NCI-H460 (cell line): ENCODE measurements at places on chromosomes 16 and 17. TPM values are rescaled to one million over a fixed set of nuclear protein-coding genes. Genes with fewer than 3 reads are reported as not detected.

Gene ITGAD
- not detected in 2 replicates for total RNA-seq

- no peak for DNase-seq
These were observed 67.0 kb downstream of the RAP1GAP2 start for GRCh38 chr17:2863204-2863603.

DNA sequence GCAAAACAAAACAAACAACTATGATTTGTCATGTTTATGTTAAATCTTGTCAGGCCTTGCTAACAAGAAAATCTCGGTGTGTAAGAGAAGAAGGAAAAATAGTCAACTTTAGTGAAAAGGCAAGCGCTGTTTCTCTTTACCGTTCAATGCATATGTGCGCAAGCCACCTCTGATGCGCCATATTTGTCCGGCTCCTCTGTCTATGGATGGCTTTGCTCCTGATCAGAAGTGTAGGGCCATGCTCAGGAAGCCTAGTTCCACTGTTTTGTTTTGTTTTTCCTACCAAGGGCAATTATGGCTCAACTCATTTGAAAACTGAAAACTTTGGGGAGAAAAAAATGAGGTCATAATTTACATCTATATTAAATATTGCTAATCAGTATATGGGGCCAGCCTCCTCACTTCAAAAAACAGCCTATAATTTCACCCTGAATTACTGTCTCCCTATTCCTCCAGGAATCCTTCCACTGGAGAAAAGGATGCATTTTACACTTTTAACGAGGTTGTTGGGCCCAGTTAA lies 4.5 kb downstream of the MAF start:
- no peak for DNase-seq

DNA sequence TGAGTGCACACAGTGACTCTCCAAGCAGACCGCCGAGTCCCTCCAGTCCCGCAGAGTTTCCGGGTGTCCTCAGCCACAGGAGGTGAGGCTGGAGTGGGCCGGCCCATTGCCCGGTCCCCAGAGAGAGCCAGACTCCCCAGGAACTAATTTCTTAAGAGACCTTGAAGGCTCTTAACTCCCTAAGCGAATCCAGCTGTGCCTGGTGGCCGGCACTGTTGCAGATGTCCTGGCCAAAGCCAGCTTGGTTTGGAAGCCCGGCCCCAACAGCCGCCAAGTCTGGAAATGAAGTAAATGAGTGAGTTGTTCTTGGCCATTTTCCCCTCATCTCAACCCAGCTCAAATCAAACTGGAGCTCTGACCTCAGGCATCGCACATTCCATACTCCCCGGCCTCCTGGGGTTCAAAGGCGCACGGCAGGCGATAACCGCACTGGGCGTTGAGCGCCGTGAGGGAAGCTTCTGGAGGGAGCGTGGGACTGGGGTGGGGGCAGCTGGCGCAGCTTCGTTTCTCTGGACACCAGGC lies 42.0 kb downstream of the CMIP start:
- no peak for DNase-seq

DNA sequence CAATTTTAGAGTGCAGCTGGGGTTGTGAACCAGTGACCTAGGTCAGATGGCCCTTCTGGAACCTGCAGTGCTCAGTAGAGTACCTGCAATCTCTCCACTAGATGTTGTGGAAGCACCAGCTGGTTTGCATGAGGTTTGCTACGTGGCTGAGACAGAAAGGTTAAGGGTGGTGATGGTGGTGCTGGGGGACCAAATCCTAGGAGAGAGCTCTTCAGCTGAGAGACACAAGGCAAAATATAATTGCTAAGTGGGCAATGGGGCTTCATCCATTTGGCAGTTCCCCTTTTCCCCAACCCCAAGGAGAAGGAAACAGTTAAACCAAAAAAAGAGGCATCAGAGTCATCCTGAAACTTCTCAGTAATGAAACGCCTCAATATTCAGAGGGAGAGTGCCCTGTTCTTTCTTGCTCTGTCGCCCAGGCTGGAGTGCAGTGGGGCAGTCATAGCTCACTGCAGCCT lies 13.9 kb downstream of the ITPRIPL2 start:
- DNase-seq: no peak

Gene SLC13A2
- total RNA-seq: not detected in 2 replicates

DNA sequence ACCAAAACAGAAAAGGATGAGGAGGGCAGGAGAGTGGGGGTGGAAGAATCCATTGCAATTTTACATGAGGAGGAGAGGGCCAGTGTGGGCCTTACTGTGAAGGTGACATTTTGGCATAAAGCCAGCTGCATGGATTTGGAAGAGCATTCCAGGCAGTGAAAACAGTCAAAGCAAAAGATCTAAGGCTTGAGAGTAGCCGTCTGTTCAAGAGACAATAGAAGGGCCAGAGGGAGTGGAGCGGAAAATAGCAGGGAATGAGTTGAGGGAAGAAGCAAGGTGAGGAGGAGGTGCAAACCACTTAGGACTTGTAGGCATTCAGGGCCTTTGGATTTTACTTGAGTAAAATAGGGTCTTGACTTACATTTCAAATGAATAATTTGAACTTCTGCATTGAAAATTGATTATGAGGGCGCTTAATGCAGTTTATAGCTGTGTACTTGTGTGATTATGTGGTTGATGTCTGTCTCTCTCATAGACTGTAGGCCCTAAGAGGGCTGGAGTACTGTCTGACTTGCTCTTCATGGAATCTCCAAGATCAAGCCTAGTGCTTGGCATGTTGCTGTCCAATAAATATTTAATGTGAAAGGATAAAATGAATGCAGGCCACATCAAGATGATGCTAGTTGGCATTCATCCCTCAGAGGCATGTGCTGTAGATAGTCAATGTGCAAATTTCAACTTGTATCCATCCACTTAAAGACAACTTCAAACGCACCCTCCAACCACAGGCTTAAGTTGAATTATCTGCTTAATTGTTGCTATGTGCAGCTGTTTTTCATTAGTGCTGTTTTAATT lies 772.1 kb upstream of the RBFOX1 start:
- no peak for DNase-seq

Gene C17orf100
- total RNA-seq: 0.22 and 0.32 TPM in 2 replicates

Gene ARL2BP
- 111 and 121 TPM in 2 replicates for total RNA-seq

Gene XYLT1
- 27.1 and 27.2 TPM in 2 replicates for total RNA-seq

DNA sequence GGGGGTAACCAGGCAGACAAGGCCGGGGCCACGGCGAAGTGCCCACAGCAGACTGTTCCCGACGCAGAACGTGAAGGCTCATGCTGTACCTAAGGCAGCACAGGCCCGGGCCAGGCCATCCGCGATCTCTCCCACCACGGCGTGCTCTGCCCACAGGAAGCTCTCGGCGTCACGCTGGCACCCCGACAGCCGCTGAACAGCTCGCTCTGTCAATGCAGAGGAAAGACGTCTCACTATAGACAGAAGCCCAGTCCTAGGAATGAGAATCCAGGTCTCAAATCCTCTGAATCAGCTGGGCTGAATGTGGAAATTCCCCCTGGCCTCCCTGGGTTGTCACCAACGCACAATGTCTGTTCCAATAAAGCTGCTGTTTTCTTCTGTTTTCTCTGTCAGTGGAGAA lies 21.4 kb downstream of the SERPINF1 start:
- no peak for DNase-seq

- no peak for DNase-seq
These were observed 19.2 kb downstream of the LITAFD start for GRCh38 chr16:8901320-8901861.

- no peak for DNase-seq
These were observed 16.5 kb downstream of the CRISPLD2 start for GRCh38 chr16:84836234-84836647.

Gene CLDN9
- total RNA-seq: 0.05 and 0.14 TPM in 2 replicates

GRCh38 chr17:35731239-35731916 lies at the start of gene RASL10B:
Gene RASL10B, plus strand, starts transcription at chr17:35731639. Its CDS starts 3,546 bp downstream, at chr17:35735185.
- peak; percentile 23 for DNase-seq

- DNase-seq: no peak
These were observed 331.2 kb downstream of the MAF start for GRCh38 chr16:79269211-79269863.

DNA sequence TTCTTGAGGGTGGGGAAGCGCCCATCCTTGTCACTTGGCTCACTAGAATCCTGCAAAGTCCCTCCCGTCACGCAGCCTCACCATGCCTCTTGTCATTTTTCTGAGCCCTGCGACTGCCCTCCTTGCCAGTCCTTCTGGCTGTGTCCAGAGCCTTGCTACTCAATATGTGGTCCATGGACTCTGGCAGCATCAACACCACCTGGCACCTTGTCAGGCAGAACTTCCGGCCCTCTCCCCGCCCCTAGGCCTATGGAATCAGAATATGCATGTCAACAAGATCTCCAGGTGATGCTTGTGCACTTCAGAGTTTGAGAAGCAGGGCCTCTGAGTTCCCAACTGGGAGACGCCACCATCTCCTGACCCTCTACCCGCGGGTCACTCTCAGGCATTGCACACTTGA lies 12.1 kb downstream of the PIMREG start:
- no peak for DNase-seq

Gene GDPD1
- 18.2 and 21.3 TPM in 2 replicates for total RNA-seq

GRCh38 chr17:79338152-79338551 lies 263.5 kb downstream of the ENGASE start:
- no peak for DNase-seq
